ENCODE measurements at places on chromosomes 5 and 9.

DNA sequence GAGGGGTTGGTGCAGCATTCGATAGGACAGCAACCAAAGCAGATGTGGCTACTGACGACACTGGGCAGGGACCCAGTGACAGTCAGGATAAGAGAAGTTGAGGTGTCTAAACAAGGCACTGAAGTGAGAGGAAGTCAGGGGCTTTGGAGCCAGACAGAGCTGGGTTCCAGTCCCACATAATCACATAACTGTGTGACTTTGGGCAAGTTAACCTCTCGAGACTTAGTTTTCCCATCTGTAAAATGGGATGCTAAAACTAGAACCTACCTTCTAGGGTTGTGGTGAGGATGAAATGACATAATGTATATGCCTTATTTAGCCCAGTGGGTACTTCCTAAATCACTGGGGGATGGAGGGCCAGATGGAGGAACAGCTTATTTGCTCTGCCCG, 3.1 kb downstream of the ANGPTL2 start:
- DNase-seq: no peak

DNA sequence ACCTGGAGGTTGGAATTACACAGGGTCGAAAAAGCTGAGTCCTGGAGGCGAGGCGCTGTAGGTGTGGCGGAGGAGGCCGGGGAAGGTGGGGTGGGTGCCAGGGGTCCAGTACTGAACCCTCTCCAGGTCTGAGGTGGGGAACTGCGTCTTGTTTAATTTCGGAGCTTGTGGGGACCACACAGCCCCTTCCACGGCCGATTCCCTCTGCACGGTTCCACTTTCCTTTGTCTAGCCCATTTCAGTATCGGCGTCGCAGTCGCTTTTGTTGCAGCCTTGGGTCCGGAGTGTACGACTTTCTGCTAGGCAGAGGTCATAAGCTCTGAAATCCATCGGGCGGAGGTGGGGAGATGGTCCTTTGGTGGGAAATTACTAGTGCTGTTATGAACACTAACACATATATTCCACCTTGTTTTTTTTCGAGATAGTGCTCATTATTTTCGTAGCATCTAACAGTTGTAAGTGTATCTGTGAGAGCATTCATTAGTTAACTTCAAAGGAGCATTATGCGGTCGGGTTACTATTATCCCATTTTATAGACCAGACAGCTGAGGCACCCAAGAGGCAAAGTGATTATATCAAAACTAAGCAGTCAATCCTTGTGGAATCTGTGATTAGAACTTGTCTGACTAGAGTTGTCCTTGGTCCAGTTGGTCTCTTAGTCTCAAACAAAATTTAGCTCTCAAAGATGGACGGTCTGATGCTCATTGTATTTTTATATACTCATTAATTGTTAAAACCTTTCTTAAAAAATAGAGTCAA, 737 bp downstream of the RNF180 start:
- DNase-seq: no peak

- DNase-seq: peak; percentile 47
These were observed 123.6 kb downstream of the PALM2AKAP2 start for GRCh38 chr9:109903515-109904138.

DNA sequence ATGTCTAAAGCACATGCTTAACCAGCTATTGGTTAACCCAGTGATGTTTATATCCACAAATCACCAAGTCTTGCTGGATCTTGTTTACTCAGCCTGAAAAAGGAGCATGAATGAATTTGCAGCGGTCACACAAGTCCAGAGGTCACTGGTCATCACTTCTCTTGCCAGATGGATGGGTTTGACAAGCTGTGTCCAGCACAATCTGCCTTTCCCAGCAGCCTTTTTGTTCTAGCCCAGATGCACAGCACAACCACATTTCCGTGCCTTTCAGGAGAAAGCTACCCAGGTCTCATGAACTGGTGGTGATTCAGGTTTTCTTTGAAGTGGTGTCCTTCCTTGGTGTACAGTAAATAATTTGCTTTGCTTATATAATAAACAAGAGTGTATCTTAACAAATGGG, 32.1 kb downstream of the TMEM252 start:
- no peak for DNase-seq

GRCh38 chr9:126763130-126763764, 41.6 kb upstream of the ZBTB43 start:
- DNase-seq: no peak

DNA sequence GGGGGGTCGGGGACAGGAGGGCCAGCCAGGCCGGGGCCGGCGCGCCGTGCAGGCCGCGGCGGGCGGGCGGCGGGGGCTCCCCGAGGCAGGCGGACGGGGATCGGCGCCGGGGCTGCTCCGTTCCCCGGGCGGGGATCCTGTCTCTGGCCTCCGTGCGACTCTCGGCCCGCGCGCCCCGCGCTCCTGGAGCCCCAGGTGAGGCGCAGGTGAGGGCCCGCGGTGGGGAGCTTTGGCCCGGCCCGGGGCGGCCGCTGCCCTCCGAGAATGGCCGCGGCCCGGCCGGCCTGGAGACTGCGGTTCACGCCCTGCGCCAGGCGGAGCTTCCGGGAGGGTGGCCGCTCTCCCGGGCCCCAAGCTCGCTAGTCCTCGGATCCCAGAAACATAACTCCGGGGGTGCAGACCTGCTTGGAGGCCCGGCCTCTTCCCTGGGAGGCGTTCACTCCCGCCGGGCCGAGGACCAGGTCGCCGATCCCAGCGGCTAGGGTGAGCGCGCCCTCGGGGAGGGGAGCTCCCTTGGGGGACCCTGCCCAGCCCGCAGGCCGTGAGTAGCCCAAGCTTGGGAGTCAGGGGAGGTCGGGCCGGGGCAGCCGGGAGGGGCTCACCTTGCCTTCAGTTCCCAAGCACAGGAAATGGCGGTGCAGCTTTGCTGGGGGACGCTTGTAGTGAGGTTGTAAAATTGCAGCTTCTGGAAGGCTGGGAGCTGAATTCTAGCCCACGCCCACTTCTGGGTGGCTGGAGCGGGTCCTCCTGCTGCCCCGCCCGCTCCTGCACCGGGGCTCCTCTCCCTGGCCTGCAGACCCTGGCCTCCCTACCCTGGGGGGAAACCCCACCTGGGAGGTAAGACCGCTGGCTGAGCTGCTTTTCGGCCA, 723 bp downstream of the PPP1R26 start:
- no peak for DNase-seq

DNA sequence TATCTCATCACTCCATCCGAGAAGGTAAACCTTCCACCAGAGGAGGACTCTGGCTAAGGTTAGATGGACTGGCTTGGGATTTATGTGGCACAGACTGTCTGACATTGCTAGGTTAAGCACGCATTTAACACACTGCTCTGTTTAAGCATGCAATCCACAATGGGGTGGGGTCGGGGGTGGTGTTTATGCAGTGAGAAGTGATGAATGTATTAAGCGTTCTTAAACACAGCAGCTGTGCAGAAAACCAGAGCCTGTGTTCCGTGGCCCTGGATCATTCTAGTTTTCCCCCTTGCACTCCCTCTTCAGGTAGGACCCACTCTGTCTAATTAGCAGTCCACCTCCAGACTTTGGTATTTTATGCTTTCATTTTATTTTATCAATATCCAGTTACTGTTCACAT, 46.4 kb downstream of the STXBP1 start:
- DNase-seq: no peak

GRCh38 chr9:114908104-114908622, 22.2 kb downstream of the TNFSF8 start:
- DNase-seq: no peak

DNA sequence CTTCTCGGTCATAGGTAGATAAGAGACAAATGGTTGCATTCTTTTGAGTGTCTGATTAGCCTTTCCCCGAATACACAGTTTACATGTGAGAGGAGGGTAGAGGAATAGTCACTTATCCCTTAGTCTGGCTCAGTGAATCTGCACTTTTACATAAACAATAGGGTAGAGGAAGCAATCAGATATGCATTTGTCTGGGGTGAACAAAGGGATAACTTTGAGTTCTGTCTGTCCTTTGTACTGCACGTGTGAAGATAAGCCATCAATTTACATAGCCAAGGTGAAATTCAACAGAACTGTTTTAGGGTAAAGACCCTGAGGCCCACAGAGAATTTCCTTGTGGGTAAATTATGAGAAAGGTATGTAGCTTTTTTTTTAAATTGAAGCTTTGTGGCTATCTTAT, 10.1 kb upstream of the IGFBPL1 start:
- DNase-seq: no peak

- no peak for DNase-seq
These were observed 54.8 kb downstream of the COL27A1 start for GRCh38 chr9:114210136-114210535.

GRCh38 chr9:134570151-134570621, 71.4 kb upstream of the COL5A1 start:
- no peak for DNase-seq

GRCh38 chr9:135408476-135409254, 70.9 kb upstream of the PPP1R26 start:
- DNase-seq: no peak

GRCh38 chr5:37206736-37207135, 42.4 kb downstream of the CPLANE1 start:
- no peak for DNase-seq

DNA sequence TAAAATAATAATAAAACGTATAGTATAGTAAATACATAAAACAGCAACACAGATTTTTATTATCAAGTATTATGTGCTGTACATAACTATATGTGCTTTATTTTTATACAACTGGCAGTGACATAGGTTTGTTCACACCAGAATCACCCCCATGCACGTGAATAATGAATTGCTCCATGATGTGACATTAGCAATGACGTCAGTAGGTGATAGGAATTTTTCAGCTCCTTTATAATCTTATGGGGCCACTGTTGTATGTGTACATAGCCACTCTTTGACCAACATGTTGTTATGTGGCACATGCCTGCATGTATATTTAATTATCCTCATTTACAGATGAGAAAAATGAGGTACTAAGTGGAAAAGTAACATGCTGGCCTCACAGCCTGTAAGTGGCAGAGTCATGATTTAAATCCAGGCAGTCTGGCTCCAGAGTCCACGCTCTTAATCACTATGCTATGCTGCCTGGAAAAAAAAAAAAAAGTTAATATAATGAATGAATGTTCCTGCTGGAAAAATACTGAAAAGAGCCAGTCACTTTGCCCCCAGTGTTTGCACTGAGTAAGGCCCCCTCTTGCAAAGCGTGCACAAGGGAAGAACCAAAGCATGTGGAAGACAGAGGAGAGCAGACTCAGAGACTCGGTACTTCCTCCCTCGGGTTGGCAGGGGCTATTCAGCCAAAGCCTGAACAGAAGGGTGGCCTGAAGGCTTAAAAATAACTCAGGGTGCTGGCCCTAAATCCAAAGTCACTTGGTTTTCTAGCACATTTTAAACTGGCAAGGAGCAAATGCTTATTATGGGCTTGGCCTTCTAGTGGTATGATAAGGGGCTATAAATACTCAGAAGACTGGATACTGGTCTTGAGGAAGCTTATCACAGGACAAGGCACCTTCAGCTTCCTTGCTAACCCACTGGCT, 206.8 kb downstream of the GLIS3 start:
- DNase-seq: no peak

- DNase-seq: no peak
These were observed 17.0 kb upstream of the FIBCD1 start for GRCh38 chr9:130955947-130956621.

- no peak for DNase-seq
These were observed 111.7 kb upstream of the CXCL14 start for GRCh38 chr5:135690466-135690865.

DNA sequence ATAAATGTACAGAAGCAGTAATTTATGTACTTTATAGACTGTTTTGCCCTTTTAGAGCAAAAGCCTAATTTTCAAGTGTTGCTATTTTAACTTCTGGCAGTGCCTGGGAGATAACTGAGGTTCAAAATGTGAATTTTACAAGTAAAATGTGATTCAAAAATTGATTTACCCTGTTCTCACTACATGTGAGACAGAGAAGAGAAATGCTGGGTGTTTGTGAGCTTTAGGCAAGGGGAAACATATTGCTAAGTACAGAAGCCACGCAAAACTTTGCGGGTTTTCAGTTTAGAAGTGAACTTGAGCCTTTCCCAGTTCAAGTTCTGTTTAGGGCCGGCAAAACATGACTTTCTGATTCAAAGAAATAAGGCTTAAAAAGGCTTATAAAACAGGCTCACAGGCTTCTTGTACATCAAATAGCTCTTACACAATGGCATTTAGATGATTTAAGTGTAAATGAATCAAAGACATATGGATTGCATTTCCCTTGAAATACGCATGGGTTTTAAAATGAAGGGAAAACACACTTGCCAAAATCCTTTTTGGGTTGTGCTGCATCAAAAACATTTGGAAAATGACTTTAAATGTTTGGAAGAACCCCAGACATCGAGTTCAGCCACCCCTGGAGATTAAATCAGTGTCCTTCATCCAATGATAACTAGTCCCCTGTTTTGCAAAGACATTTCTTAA, 370.8 kb upstream of the MEF2C start:
- no peak for DNase-seq

DNA sequence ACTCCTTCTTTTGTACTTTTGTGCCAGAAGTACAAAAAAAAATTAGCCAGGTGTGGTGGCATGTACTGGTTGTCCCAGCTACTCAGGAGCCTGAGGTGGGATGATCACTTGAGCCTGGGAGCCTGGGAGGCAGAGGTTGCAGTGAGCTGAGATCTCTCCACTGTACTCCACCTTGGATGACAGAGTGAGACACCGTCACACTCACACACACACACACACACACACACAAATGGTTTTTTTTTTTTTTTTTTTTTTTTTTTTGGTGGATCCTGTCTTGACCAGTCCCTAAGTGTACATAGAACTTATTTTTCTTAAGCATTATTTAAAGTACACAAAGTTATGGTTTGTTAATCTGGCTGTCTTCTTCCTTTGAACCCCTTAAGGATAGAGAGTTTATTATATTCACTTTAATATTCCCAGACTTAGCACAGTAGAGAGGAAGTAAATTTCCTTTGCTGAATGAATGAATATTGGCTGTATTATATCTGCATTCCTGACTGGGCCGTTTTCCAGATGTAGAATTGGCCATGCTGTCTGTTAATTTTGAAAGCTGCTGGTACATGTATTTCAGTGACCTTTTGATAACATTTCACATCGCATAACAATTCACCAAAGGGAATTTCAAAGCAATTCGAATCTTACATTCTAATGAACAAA, 429.0 kb upstream of the ZNF608 start:
- DNase-seq: no peak

DNA sequence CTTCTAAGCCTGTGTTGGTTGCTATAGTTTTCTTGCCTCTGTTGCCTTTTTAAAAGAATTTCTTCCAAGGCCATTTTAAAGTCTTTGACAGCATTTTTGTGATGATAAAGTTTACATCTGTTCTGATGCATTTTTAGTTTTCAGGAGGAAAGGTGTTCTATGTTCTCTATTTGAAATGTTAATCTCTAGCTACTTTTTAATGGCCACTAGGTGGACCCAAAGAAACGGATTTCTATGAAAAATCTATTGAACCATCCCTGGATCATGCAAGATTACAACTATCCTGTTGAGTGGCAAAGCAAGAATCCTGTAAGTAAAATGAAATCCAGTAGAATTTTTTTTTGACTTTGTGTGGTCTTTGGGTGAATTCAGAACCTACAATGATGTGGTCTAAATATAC, 60.2 kb downstream of the MELK start:
- no peak for DNase-seq

- no peak for DNase-seq
These were observed 154.4 kb upstream of the ERCC6L2 start for GRCh38 chr9:95721061-95721531.

GRCh38 chr9:127578952-127579853, 32.9 kb upstream of the STXBP1 start:
- peak; percentile 53 for DNase-seq
